Esophagus muscularis mucosa (tissue), 4 donors: ENCODE measurements at places on chromosomes 12 and 14.

DNA sequence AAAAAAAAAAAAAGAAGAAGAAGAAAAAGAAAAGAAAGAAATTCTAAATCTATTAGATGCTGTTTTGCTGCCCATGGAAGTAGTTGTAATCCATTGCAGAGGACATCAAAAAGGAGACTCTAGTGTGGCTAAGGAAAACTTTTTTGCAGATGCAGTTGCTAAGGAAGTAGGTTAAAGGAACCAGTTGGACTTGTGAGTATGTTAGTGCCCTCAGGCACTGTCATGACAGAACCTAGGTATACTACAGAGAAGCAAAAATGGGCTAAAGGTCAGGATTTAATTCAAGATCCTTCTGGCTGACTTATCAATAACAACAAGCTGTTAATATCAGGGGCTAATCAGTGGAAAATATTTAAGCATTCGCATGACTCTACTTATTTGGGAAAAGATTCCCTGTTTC is 1571.6 kb upstream of the FLRT2 start:
- DNase-seq = no peak

- DNase-seq = no peak
Observed at GRCh38 chr14:102854091-102854703, 68.3 kb upstream of the AMN start.

GRCh38 chr14:65238456-65238855 is 136.1 kb upstream of the MAX start:
- no peak for DNase-seq

- no peak for DNase-seq
Observed at GRCh38 chr14:24398653-24399446, at the start of gene NYNRIN. TSS of gene NYNRIN (plus strand) at chr14:24399003. CDS start at chr14:24399247, 244 bp downstream.

- no peak for DNase-seq
Observed at GRCh38 chr12:63382930-63383329, 231.9 kb upstream of the AVPR1A start.

- DNase-seq = no peak
Observed at GRCh38 chr12:2194060-2194459, 141.3 kb downstream of the CACNA1C start.

DNA sequence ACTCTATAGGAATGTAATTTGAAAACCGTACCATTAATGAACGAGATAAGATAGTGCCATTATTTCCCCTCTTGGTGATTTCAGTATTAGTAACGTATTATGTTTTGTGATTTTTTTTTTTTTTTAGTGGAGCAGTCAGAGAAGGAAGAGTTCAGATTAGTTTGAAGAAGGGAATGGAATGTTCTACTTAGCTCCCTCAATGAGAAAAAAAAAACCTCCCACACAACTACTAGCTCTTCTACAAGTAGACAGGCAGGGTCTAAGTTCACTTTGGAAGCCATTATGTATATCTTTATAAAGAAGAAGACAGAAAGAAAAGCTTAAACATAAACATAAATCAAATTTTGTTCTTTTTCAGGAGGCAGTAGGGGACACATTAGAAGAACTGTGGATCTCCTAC is 27.3 kb downstream of the PNMA1 start:
- DNase-seq = no peak

- DNase-seq = no peak
Observed at GRCh38 chr12:20696181-20696905, 1.2 kb downstream of the SLCO1C1 start.
